Activated CD4-positive, CD25-positive, alpha-beta regulatory T cell treated with anti-CD3 and anti-CD28 coated beads, Interleukin-2, amount 50 U/mL, for 16 hours (primary cell): ENCODE measurements at places on chromosomes 6 and 20.

DNA sequence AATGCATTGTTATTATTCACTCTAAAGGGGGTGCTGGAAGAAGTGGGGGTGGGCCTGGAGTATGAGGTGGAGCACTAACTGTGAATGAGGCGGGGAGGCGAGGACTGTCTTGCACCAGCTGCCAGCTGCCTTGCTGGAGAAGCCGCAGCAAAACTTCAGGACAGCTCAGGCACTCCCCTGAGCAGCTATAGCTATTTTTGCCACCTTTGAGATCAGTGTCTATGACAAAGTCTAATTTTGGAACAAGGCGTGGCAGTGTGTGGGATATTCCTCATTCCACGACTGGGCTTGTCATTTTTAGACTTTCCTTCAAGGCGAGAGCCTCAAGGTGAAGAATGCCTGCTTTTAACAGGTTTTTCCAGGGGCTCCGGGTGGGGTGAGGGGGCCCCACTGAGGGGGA, 143.8 kb downstream of the DOK5 start:
- no peak for DNase-seq

- no peak for DNase-seq
Observed at GRCh38 chr20:58839474-58839874, 11.2 kb downstream of the GNAS-AS1 start.

- no peak for DNase-seq
Observed at GRCh38 chr20:2296524-2297356, 939 bp downstream of the TGM3 start.

DNA sequence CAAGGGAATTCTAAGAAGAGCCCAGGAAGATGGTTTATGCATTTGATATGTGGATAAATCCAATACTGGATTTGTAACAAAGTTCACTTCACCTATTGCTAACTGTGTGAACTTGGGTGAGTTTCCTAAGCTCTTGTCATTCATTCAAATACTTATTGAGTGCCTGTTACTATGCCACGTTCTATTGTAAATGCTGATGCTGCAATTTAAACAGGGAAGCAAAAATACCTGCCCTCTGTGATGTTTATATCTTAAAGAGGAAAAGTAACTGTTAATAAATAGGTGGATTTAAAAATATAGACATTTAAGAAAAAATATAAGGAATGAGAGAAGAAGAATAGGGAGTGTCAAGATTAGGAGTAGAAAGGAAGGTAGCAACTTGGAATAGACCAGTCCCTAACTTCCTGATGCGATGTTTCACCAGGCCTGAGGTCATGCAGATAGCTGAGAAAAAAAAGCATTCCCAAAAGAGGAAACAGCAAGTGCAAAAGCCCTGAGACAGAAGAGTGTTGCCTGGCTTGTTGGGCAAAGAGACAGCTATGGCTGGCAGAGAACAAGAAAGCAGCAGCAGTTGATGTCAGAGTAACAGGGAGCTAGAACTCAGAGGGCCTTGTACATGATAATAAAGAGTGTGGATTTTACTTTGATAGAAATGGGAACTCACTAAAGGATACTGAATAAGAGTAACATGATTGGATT, 54.3 kb upstream of the TCF21 start:
- no peak for DNase-seq

DNA sequence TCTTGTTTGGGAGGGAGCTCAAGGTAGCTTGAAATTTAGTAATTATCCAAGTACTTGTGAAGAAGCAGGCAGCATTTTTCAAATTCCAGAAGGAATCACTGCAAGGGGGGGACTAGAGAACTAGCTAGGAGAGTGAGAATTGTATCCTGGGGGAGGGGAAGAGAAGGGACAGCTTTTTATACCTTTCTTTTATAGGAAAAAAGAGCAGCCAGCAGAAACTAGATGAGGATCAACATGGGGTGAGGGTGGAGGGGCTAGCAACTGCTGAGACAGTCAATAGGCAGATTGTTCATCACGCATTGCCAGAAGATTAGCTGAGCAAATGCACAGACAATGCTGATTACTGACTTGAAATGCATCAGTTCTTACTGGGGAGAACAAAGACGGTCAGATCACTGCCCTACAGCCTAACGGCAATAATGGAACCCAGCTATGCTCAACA, 514.3 kb upstream of the CITED2 start:
- DNase-seq: no peak

GRCh38 chr6:25137916-25138232, 141.3 kb upstream of the CARMIL1 start:
- no peak for DNase-seq

GRCh38 chr6:24950218-24950941, 14.6 kb upstream of the RIPOR2 start:
- DNase-seq: no peak

- DNase-seq: no peak
Observed at GRCh38 chr6:90062667-90063066, 168.4 kb downstream of the GJA10 start.

- no peak for DNase-seq
Observed at GRCh38 chr20:37096415-37097041, 731 bp upstream of the RBL1 start.

GRCh38 chr6:53432318-53433161, 83.8 kb upstream of the ELOVL5 start:
- no peak for DNase-seq

DNA sequence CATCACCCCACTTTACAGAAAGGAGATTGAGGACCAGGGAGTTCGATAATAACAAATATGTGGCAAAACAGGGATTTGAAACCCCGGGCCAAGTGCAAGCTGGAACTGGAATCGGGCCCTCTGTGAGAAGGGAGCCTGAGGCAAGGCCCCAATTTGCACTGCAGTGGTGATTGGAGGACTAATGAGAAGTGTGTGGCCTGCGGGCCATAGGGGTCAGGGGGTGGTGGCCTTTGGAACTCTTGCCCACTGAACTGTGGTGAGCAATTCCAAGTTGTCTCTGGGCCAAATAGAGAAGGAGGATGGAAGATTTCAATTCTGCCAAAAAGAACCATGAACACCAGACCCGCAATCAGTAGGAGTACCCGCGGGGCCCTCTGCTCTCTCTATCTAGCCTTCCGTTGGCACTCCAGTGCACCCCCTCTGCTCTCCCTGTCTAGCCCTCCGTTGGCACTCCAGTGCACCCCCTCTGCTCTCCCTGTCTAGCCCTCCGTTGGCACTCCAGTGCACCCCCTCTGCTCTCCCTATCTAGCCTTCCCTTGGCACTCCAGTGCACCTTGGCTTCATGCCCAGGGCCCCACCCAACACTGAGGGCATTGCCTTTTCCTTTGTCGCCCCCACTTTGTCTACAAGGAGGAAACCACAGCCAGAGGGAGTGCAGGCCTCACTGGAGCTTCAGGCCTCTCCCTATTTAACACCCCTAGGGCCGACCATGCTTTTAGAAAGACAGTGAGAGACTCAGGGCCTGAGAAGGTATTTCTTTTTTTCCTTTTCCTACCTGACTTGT, 6.0 kb upstream of the PTPRA start:
- DNase-seq: no peak

- no peak for DNase-seq
Observed at GRCh38 chr6:246352-246751, 45.9 kb upstream of the DUSP22 start.

DNA sequence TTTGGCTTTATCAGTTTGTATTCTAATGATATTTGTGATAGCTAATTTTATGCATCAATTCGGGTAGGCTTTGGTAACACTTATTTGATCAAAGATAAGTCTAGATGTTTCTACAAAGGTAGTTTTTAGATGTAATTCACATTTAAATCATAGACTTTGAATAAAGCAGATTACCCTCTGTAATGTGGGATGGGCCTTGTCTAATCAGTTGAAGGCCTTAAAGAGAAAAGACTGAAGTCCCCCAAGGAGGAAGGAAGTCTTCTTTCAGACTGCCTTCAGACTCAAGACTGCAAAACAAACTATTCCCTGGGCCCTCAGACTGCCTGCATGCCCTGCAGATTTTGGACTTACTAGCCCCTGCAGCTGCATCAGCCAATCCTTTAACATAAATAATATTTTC, 178.5 kb downstream of the TRDN start:
- DNase-seq: no peak

- peak; percentile 48 for DNase-seq
Observed at GRCh38 chr6:42045538-42046460, 4.5 kb upstream of the TAF8 start.

DNA sequence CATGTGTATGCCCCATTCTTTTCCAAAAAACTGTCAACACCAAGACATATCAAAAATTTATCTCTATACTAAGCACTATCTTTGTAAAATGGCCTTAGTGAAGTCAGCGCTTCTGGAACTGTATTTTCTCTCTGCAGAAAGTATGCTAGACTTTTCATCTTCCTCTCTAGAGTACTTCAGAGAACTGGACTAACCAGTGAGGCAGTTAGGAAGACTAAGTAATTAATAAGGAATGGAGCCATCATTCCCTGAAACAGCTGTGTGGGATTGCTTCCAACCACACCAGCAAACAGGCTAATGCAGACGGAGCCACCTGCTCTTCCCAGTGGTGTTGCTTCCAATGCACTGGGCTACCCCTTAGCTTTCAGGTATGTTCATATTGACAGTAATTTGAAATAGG, 169.1 kb upstream of the FUT9 start:
- no peak for DNase-seq

- DNase-seq: no peak
Observed at GRCh38 chr6:128413291-128413690, 107.1 kb downstream of the PTPRK start.

DNA sequence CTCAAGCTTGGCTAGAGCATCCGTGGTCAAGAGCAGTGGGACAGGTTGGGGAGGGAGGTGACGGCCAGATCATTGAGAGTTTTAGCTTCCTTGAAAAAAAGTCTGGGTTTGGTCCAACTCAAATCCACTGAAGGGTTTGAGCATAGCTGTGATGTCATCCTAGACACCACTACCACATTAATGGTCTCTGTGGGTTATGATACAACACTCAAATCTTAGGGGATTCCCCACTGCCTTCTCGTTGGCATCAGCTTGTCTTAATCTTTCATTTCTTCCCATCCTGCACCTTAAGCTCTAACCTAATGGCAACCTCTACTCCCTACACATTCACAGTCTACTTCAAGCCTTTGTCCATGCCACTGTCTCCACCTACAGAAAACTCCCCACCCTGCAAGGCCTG, 77.3 kb downstream of the BMP6 start:
- DNase-seq: no peak

DNA sequence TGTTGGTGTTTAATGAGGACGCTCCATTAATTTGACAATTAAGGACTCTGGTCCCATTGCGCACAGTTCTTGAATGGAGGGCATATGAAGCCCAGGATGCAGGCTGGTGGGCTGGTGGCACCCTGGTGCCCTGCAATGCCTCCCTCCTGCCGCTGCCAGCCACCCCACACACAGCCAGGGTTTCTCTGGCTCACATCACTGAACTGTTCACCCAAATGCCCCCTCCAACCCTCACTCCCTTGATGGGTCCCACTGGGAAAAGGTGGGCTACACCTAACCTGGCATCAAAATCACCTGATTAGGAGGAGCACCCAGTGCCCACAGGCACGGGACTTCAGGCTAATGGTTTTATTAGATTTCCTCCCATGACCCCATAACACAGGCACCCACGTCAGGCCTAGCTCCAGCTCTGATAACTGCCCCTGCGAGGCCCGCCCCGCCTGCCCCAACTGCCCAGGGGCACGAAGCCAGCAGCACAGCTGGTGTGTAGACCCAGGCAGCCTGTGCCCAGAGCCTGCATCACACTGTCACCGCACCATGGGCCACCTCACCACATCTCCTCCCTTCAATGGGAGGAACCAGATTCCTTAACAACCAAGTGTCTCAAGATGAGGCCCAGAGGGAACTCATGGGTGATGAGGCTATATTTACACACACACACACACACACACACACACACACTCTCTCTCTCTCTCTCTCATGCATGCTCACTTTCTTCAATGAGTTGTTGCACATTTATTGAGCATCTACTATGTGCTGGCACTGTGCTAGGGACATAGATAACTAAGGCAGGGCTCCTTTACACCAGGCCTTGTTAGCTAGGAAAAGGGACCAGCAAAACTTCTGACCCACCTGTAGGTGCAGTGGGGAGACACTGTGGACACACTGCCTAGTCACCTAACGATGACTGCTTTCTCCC, 107.3 kb downstream of the NOL4L start:
- no peak for DNase-seq

DNA sequence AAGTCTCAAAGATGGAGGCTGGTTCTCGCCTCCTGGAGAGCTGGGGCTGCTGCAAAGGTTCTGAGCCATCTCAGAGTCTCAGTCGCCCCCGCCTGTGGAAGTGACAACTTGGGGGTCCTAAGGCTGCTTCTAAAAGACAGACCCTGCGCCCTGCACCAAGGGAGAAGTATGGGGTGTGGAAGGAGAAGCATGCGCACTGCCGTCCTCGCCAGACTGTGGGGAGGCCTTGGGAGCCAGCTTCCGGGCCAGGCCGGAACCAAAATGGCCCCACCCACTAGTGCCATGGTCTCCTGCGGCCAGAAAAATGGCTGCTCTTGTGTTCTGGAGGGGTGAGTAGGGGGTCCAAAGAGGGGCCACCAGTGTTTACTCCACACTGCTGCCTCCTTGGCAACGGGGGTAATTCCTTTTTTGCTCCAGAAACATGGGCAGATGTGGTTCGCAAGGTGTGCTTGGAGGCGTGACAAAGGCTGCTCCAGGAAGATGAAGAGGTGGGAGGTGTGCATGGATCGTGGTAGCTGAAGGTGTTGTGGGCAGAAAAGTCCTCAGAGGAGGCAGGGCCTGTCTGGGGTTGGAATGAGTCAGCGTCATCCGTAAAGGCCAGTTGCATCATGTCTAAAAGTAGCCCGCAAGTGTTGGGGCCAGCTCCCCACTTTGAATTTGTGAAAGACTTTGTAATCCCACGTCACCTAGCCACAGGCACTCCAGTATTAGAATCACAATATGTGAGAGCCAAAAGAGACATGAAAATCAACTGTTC, 329.8 kb upstream of the SOX4 start:
- no peak for DNase-seq

- no peak for DNase-seq
Observed at GRCh38 chr6:14727494-14728395, 518.1 kb upstream of the JARID2 start.

GRCh38 chr20:50055524-50056083, 57.3 kb downstream of the UBE2V1 start:
- no peak for DNase-seq

GRCh38 chr6:140275725-140276124, 901.3 kb upstream of the CITED2 start:
- no peak for DNase-seq

- no peak for DNase-seq
Observed at GRCh38 chr6:86888301-86888700, 49.0 kb upstream of the HTR1E start.

DNA sequence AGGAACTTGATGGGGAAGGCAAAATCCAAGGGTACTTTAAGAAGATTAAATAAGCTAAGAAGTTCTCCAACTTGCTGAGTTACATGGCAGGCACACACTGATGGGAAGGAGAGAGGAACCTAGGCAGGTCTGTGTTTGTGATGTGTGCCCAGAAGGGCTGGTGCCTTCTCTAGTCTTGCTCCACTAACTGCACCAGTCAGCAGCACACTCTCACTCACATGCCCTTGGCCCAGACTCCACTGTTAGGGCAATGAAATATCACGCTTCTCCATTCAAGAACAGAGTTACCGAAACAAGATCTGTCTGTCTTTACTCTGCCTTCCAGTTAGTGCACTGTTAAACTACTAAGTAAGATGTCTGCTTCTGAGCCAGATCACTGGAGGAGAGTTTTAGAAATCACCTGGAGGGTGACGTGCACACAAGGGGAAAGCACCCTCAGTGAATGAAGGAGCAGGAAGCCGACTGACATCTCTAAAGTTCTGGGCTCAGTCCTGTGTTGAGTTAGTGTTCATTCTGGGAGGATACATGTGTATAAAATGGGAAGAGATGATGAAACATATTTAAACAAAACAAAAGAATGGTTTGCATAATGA, 251.1 kb downstream of the FOXC1 start:
- DNase-seq: no peak

- DNase-seq: no peak
Observed at GRCh38 chr6:25251426-25251825, 27.7 kb upstream of the CARMIL1 start.
